ENCODE measurements at places on chromosomes 3 and 15.

GRCh38 chr15:79025201-79025600 is 65.4 kb downstream of the RASGRF1 start:
- no peak for DNase-seq

DNA sequence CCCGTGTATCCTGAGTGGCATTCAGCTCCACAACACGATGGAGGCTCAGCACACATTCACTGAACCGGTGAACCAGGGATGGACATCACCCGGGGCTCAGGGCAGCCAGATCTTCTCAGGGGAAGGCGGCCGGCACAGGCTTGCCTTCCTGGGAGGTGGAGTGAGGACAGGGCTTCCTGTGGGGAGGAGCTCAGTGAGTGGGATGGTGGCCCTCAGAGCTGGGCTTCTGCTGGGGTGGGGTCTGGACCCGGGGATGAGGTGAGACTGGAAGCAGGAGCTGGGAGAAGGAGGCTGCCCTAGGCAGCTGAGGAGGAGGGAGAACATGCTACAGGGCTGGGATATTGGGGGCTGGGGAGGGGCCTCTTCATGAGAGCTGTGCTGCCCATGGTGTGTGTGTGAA is 58.5 kb upstream of the PRR23E start:
- no peak for DNase-seq

DNA sequence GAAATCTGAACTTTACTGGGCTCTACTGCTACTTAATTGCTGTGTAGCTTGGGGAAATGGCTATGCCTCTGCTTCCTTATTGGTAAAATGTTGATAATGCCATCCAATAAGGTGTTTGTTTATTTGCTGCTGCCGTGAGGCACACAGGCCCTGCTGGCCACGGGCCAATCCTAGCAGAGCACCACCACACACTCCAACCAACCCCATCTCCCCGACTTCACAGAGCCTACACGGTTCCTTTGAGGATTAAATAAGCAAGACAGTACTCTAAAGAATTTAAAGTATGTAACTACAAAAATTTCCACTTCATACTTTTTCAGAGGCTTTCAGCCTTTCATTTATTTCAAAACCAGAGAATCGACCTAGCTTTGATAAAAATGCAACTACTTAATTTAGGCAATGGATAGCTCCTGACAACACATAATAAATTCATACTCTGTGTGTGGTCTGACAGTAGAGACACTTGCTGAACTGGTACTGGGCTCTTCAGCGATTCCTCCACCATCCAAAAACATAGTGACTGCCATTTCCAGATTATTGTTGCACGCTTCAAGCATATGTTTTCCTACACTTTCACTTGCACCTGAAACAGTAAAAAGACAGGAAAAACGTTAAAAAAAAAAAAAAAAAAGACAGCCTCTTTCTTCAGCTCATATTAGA is 25.3 kb downstream of the UBXN7 start:
- no peak for DNase-seq

- no peak for DNase-seq
Measured at GRCh38 chr3:81336470-81336869, 425.0 kb downstream of the GBE1 start.

- no peak for DNase-seq
Measured at GRCh38 chr3:18672561-18672960, 247.4 kb upstream of the SATB1 start.

GRCh38 chr15:49875392-49875791 is 243.6 kb downstream of the ATP8B4 start:
- DNase-seq = no peak

DNA sequence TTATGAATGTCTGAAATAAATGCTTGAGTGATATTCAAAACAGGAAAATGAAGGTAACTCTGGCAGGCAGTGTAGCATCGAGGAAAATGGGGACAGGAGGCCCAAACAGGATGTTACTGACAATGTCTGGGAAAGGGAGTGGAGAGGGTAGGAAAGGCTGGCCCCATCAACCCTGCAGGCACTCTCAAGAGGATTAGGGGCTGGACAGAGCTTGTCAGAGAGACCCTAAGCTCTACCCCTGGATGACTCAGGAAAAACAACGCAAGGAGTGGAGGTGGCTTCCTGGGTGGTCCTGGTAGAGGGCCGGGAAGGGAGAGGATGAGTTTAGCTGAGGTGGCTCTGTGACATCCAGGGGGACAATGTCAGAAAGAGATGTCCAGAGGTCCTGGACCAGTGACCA is 106.0 kb downstream of the RYK start:
- DNase-seq = no peak

DNA sequence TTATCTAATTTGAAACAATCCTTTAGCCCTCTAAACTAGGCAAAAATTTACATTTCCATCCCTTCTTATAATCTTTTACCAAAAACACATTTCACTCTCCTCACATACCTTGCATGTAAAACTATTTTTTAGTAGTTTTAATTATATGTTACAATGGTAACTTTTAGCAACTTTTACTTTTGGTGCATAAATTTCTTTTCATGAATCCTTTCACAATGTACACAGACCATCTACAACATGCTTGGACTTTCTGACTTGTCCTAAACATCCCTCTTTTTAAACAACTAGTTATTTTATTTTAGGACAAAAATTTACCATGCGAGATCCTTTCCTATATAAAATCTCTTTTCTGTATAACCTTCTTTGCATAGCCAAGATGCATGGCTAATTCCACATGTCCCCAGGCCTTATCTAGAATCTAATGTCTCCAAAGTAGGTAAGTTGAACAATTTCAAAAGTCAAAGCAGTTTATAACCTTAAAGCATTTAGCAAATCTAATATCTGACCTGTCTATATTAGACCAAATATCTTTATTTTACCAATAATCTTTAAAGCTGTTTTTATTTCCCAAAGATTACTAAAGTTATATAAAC is 14.4 kb upstream of the ALDH1L1 start:
- no peak for DNase-seq

- no peak for DNase-seq
Measured at GRCh38 chr3:187027531-187028278, 97.4 kb downstream of the ST6GAL1 start.

DNA sequence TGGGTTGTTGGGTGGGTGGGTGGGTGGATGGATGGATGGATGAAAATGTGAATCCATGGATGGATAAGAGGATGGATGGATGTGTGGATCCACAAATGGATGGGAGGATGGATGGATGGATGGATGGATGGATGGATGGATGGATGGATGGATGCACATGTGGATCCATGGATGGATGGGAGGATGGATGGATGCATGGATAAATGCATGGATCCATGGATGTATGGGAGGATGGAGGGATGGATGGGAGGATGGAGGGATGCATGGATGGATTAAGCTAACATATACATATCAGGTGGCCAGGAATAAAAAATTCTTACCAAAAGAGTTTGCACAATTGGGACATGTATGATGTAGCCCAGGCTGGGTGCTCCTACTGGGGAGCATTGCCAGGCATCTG is 195.3 kb downstream of the FEZF2 start:
- DNase-seq = no peak

GRCh38 chr3:186783731-186784515 is 546 bp downstream of the EIF4A2 start:
- DNase-seq = peak; percentile 27

DNA sequence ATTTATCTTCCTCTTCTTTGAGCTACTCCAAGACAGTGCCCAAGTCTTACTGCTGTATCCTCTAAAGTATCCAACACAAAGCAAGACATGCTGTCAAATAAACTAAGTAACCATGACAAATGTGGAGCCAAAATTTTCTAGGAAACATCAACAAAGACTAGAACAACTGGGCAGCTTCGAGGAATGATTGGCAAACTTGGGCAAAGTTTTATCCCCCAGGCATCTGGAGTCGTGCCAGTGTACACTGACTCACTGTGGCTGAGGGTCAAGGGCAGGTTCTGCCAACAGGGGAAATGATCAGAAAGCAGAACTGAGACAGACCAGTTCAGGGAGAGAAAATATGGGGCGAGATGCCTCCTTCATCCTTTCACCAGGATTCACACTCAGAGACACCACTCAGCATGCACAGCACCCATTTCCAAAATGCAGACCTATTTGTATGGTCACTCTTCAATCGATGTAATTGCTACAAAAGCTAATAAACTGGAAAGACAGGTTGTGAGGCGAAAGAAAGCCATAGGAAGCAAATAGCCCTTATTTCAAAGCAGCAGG is 65.8 kb downstream of the MB21D2 start:
- DNase-seq = peak; percentile 75

GRCh38 chr15:29278436-29279105 is 8.9 kb upstream of the NSMCE3 start:
- DNase-seq = peak; percentile 55

- no peak for DNase-seq
Measured at GRCh38 chr3:180063783-180064182, 27.0 kb upstream of the PEX5L start.

DNA sequence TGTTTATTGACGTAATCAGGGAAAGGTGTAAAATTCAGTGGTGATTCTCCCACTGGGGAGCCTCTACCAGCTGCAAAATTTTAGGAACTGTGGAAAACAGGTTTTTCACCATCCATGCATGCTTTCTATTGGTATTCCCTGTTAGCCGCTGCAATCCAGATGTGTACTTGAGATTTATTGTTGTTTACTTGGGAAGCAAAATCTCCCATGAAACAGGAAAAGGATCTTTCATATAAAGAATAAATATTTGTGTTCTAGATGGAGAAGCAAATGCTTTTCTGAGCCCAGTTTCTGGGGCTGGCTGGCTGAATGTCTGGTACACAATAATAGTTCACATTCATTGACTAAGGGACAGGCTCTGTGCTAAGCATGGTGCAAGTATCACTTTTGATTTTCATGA is 144.6 kb upstream of the RASGRP1 start:
- DNase-seq = no peak

GRCh38 chr3:106337116-106337515 is 468.3 kb upstream of the CBLB start:
- no peak for DNase-seq

DNA sequence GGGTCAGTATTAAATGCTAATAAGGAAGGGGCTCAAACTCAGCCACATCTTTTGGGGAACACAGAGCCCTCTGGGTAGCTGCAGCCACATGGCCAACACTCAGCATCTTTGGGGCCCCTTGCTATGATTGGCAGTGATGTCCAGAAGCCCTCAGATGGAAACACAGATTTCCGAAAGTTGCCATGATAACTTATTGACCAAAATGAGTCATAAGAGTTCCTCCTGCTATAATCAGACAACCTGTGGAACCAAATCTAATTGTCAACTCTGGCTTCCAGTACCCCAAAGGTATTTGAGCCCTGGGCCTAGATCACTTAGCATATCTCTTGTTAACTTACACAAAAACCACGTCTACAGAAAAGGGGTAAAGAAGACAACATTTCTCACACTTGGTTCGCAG is 392.2 kb downstream of the KCNH8 start:
- DNase-seq = no peak

DNA sequence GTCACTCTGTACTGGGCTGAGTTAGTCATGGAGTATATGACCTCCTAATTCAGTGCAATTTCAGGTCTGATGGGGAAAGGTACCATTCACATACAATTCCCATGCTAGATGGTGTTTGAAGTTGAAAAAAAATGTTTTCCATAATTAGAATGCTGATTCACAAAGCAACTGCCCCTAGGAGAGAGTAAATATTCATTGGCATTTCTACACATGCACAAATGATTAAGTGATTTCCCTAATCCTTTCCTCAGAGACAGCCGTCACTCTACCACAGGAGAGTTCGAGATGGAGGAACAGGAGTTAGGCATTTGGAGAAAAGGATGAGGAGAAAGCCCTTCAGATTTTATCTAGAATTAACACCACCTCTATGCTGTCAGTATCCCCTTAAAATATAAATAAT is 32.5 kb downstream of the GADL1 start:
- no peak for DNase-seq

DNA sequence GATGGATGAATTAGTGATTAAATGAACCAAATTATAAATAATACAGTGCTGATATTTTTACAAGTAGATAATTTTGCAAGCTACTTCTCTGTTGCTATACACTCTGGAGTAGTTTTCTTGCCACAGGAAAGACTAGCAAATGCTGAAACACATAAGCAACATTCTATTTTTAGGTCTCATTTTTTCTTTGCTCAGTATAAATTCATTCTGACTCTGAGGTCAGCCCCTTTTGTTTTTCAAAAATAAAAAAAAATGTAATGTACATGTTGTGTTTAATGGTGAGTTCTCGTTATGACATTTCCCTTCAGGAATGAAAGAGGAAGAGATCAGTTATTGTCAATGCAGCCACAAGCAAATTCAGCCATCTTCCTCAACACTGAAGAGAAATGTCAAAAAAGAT is 24.9 kb downstream of the GJD2 start:
- no peak for DNase-seq

GRCh38 chr15:48916721-48917120 is 38.8 kb downstream of the EID1 start:
- DNase-seq = no peak

GRCh38 chr3:70433091-70433490 is 120.7 kb upstream of the MDFIC2 start:
- no peak for DNase-seq

DNA sequence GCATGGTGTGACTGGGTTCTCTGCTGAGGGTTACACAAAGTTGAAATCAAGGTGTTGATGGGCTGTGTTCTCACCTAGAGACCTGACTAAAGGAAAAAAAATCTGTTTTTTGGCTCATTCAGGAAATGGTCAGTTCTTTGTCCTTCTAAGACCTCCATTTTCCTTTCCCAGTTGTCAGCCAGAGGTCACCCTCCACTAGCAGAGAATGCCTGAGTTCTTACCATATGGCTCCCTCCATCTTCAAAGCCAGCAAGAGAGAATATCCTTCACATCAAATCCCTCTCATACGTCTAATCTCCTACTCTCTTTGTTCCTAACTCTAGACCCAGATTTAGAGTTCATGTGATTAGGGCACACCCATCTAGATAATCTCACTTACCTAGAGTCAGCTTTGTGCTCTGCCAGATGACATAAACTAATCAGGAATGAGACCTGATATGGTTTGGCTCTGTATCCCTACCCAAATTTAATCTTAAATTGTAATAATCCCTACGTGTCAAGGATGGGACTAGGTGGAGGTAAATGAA is 19.4 kb downstream of the ANKRD28 start:
- no peak for DNase-seq

GRCh38 chr3:18723206-18723810 is 298.2 kb upstream of the SATB1 start:
- DNase-seq = no peak
